ENCODE measurements at places on chromosomes 11 and 22.

DNA sequence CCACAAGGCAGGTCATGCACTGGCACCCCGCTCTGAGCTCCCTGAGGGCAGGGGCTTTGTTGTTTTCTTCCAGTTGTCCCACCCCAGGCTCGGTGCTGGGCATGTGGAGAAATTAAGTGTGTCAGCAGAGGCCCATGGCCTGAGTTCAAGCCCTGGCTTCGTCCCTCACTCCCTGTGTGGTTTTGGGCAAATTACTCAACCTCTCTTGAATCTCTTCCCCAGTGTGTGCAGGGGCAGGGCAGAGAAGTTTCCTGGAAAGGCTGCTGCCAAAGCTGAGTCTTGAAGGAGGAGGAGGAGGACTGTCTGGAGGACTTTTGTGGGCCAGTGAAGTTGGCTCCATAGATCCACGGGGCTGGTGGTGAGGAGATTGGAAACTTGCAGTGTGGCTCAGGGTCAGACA lies 138.1 kb upstream of the E2F8 start:
- no peak for DNase-seq

- no peak for DNase-seq
Observed at GRCh38 chr11:119160151-119160550, 8.4 kb upstream of the NLRX1 start.

DNA sequence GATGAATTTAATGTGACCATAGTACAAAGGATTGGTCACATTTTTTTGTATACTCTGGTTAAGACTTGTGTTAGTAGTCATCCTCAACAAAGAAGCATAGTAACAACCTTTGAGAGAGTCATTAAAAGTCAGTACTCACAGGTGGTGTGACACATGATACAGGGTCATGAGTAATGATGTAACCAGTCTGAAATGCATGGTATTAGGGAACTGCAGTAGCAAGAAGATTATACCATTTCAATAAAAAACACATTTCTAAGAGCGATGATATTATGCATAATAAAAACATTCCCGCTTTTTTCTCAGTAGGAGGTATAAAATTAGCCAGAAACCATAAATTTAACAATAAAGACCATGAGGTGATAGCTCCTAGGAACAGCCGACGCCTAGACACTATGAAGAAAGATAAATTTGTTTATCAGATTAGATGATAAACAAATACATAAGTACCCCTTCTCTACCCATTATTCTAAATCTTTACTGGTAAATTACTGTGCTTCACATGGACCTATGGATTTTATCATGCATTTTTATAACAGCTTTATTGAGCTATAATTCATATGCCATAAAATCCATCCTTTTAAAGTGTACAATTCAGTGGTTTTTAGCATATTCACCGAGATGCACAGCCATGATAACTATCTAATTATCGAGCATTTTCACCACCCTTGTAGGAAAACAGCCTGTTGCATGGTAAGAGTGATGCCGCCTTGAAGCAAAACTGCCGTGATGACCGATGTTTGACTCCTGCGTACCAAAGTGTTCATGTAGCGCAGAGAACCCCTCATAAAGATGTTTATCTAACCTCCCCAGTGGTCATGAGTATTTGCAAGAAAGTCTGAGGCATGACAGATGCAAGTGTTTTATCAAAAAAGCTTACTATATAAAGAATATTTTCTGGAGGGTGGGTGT lies 41.8 kb downstream of the TMPRSS5 start:
- no peak for DNase-seq

GRCh38 chr11:130403967-130404366 lies 24.4 kb downstream of the ADAMTS8 start:
- DNase-seq = no peak

- DNase-seq = no peak
Observed at GRCh38 chr11:10979529-10979928, 121.7 kb upstream of the ZBED5 start.

- DNase-seq = no peak
Observed at GRCh38 chr11:9606809-9607510, 33.5 kb downstream of the WEE1 start.

DNA sequence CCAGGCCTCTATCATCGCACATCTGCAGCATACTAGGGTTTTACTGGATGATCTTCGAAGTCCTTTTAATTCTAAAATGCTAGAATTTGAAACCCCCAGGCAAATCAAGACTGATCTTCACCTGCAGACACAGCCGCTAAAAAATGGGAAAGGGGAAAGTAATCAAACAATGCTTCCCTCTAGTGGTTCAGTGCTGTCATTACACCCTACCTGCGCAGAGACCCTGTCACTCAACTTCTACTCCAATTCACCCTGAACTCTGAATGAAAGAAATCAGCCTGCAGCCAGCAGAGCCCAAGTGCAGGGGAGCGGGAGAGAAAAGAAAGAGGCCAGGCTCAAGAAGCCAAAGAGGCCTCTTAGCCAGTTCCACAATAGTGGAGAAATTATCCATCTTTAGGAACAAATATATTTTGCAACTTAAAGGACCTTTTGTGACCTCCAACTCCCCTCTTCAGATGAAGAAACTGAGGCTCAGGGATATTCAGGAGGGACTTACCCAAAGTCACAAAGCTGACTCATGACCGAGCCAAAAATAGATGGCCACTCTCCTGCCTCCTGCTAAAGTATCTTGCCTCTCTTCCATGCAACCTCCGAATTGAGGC lies 33.0 kb downstream of the SERGEF start:
- DNase-seq = no peak

GRCh38 chr22:35914665-35915476 lies 113.8 kb downstream of the RBFOX2 start:
- no peak for DNase-seq

DNA sequence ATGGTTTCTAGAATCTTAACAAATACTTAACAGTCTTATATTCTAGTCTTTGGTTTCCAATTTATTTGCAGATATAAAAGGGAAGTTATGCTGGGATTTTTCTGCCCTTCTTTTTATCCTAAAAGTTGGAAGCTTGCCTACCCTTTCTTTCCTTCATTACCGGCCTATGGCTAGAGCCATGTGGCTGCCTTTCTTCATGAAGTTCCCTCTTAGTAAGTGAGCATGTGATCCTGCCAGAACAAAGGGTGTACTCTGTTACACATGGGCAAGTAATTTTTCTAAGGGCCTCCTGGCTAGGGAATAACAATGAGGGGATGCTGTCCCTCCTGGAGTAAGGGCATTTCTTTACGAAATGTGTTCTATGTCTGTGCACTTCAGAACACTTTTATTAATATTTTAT lies 252.1 kb upstream of the PITPNB start:
- no peak for DNase-seq

- no peak for DNase-seq
Observed at GRCh38 chr22:47452184-47452583, 689.7 kb downstream of the TBC1D22A start.

GRCh38 chr11:91840640-91841240 lies 383.9 kb upstream of the FAT3 start:
- no peak for DNase-seq

- no peak for DNase-seq
Observed at GRCh38 chr22:50138041-50138440, 32.5 kb upstream of the PANX2 start.

DNA sequence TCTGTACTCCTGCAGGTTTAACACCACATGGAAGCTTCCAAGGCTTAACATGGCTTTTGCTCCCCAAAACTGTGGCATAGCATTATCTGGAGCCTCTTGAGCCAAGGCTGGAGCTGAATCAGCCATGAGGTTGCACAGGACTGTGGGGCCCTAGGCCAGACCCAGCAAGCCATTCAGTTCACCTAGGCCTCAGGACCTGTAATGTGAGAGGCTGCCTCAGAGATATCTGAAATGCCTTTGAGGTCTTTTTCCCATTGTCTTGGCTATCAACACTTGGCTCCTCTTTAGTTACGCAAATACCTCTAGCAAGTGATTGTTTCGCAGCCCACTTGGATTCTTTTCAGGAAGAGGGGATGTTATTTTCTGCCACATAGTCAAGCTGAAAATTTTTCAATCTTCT lies 72.0 kb downstream of the VPREB1 start:
- no peak for DNase-seq

DNA sequence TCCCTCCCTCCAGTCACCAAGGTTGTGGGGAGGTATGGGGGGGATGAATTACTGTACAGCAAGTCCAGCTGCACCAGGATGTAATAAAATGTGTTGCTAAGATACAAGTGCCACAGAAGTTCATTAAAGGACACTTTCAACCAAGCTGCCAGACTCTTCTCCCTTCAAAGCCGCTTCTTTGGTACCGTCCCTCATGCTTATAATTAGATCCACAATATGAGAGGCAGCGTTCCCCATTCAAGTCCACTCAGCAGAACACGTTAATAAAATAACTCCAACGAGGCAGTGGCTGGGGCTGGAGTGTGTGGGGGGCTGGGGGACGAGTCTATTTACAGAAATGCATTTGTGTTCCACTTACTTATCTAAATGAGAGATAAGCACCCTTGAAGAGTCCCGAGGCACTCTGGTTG lies 14.7 kb downstream of the PHF21B start:
- DNase-seq = no peak

- DNase-seq = no peak
Observed at GRCh38 chr11:3631331-3631730, 10.5 kb downstream of the ART5 start.

DNA sequence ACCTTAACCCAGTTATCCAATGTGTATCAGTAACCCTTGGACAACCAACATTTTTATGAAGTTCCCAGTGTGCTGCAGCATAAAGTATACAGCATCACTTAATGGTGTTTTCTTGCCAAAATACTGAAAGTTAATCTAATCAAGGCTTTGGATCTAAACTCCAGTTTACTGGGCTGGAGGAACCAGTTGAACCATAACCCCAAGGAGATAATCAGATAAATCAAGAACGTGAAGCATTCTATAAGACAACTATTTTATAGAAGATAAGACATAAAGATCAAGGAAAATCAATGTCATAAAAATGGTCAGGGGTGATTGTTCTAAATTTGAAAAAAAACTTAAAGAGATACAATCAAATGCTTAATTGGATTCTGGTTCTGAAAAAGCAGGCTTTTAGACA lies 2.3 kb upstream of the OSBP start:
- no peak for DNase-seq

GRCh38 chr11:980438-981357 lies 55.0 kb downstream of the AP2A2 start:
- no peak for DNase-seq

GRCh38 chr11:17572359-17572690 lies 25.3 kb downstream of the OTOG start:
- peak; percentile 31 for DNase-seq

GRCh38 chr11:18005376-18006129 lies 7.3 kb downstream of the SERGEF start:
- no peak for DNase-seq

DNA sequence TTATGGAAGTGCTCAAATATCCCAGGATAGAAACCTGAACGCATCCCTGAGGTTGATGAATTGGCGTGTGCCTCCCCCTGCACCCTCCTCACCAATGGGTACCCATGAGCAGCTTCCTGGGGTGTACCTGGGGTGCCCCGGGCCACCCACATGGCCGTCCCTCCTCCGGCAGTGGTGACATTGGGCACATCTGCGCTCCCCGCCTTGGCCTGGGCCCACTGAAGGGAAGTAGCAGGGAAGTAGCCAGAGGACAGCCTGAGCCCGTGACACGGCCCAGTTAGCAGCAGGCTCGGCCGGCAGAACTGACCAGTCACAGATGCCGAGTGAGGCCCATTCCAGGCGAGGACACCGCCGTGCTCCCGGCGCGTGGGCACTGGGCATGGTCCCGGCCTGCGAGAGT lies 16.7 kb downstream of the MRPL23 start:
- DNase-seq = no peak

- DNase-seq = no peak
Observed at GRCh38 chr11:3086114-3086513, 28.9 kb upstream of the CARS1 start.

GRCh38 chr11:16690086-16690485 lies 48.4 kb upstream of the C11orf58 start:
- DNase-seq = no peak

- DNase-seq = no peak
Observed at GRCh38 chr22:37340331-37341262, 58.3 kb downstream of the CYTH4 start.

GRCh38 chr11:111976767-111977145 lies 39.6 kb downstream of the DIXDC1 start:
- DNase-seq = no peak

- DNase-seq = no peak
Observed at GRCh38 chr22:42432818-42433217, 615 bp upstream of the NFAM1 start.

GRCh38 chr11:130121445-130121978 lies 38.1 kb upstream of the ST14 start:
- DNase-seq = no peak

DNA sequence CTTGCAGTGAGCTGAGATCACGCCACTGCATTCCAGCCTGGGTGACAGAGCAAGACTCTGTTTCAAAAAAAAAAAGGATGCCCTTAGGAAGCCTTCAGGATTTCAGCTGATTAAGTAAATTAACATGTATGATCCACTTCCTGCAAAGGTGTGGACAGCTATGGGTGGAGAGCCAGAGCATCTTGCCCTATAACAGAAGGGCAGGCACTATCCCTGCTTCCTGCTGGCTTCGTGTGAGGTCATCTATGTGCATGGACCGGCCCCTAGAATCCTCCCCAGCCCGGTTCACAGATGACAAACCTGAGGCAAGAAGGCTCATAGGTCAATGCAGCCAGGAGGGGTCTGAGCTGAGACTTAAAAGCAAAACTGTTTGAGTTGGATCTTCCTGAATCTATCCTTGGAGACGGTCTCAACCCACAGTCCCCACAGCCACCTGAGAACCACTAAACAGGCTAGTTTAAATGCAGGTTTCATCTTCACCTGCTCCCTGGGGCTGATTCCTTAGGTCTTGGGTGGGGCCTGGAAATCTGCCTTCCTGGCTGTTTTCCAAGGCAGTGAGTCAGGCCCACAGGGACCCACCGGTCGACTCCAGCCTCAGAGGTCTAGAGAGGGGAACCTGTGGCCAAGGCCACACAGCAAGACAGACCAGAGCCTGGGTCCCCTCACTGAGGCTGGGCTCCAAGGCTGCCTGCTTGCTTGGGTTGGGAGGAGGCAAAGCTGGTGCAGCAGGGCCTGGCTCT lies 55.2 kb upstream of the MPEG1 start:
- no peak for DNase-seq

GRCh38 chr11:117840881-117841550 lies 16.5 kb upstream of the FXYD2 start:
- DNase-seq = peak; percentile 17

- no peak for DNase-seq
Observed at GRCh38 chr22:43479301-43479950, 67.6 kb downstream of the MPPED1 start.

- DNase-seq = peak; percentile 70
Observed at GRCh38 chr22:35154937-35155387, 89.0 kb downstream of the ISX start.

- DNase-seq = no peak
Observed at GRCh38 chr11:17798253-17798652, 63.7 kb downstream of the KCNC1 start.

DNA sequence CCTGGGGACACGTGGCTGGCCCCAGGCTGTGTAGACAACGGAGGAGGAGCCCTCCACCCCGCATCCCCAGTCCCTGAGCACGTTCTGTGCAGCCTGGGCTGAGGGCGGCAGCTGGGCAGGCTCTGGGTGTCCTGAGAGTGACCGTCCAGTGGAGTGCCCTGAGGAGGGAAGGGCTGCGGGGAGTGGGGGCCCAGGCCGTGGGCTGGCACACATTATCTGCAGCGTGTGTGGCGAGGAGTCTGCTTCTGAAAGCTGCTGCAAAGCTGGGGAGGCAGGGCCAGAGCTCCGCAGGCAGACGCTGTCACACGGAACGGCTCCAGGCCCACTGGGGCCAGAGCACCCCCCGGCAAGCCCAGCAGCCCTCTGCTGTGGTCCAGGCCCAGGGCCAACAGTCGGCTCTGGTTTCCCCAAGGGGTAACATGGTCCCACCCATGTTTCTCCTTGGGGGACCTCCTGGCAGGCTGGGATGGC lies 835 bp upstream of the ANO9 start:
- no peak for DNase-seq

GRCh38 chr11:19244621-19245020 lies 3.9 kb upstream of the E2F8 start:
- DNase-seq = no peak

Measured in mesothelial cell of epicardium (in vitro differentiated cells).